ENCODE measurements at places on chromosomes 5 and 9. TPM values are rescaled to one million over a fixed set of nuclear protein-coding genes. Genes with fewer than 3 reads are reported as not detected.

SLC46A2 gene
- not detected for total RNA-seq

C1QTNF2 gene
- total RNA-seq: 0.48 TPM

TLX3 gene
- not detected for total RNA-seq

CLIC3 gene
- not detected for total RNA-seq

C9orf153 gene
- total RNA-seq: 0.66 TPM

PCDHGC4 gene
- 2.6 TPM for total RNA-seq

- peaks cover 27% of the 10 kb centered on the region for H3K4me1 ChIP-seq
- H3K27me3 ChIP-seq: peaks cover 17% of the 10 kb centered on the region
- no peak overlapping the region for H3K4me3 ChIP-seq
- no peak overlapping the region for H3K27ac ChIP-seq
- H3K36me3 ChIP-seq: no peaks in the 10 kb centered on the region
- DNase-seq: no peak
These were observed 1.3 kb downstream of the PRDM12 start for GRCh38 chr9:130665431-130666392.

DNA sequence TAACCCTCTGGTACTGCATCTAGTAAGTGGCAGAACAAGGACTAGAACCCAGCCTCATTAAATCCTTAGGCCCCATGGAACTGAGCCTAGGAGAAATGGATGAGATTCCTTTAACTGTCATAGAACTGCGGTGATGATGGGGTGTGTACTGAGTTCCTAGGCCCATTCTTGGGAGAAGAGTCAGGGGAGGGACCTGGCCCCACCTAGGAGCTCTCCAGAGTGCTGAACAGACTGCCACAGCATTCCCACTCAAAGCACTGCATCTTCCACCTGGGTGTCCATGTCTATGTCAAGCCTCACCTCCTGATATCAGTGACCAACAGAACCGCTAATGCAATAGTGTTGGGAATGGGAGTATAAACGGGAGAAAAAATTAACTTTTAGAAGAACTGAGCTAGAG, 36.6 kb downstream of the TTLL11 start:
- H3K27me3 ChIP-seq: no peaks in the 10 kb centered on the region
- DNase-seq: no peak
- H3K4me1 ChIP-seq: no peaks in the 10 kb centered on the region
- no peaks in the 10 kb centered on the region for H3K36me3 ChIP-seq
- no peak overlapping the region for H3K27ac ChIP-seq

DNA sequence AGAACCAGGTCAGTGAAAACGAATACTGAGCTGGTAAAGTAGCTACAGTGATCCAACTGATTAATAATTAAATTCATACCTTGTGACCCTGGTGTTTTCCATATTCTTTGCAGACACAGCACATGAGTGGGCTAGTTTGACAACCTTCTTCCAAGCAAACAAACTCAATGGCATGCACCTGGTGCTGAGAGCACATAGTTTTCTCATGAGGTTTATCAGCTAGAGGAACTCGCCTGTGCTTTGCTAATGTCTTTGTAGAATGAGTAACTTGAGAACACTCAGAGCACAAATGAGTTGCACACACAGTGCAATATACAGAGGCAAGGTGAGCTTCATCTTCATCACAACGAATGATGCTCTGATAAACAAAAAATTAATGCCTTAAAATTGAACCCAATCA, 12.6 kb downstream of the TRIM23 start:
- H3K4me3 ChIP-seq: no peak overlapping the region
- no peak overlapping the region for H3K27ac ChIP-seq
- no peak for DNase-seq
- peaks cover 17% of the 10 kb centered on the region for H3K36me3 ChIP-seq
- H3K27me3 ChIP-seq: no peaks in the 10 kb centered on the region

DNA sequence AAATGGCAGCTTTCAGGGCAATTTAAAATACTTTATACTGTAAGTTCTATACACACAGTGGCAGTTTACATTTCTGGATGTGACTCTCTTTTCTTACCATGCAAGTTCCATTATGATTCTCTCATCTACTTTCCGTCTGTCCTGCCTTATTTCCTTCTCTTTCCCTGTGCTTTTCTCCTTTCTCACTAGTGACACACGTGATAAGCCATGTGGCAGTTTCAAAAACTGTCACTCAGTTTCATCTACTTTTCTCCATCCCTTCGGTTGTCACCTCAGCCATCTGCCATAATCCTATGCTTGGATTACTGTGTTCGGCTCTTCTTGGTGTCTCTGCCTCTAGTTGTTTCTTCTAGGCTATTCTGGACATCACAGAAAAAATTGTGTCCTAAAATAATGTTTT, 46.8 kb upstream of the ATG10 start:
- H3K4me1 ChIP-seq: no peaks in the 10 kb centered on the region
- H3K4me3 ChIP-seq: no peak overlapping the region
- no peaks in the 10 kb centered on the region for H3K27me3 ChIP-seq
- no peaks in the 10 kb centered on the region for H3K36me3 ChIP-seq
- H3K27ac ChIP-seq: no peak overlapping the region

DNA sequence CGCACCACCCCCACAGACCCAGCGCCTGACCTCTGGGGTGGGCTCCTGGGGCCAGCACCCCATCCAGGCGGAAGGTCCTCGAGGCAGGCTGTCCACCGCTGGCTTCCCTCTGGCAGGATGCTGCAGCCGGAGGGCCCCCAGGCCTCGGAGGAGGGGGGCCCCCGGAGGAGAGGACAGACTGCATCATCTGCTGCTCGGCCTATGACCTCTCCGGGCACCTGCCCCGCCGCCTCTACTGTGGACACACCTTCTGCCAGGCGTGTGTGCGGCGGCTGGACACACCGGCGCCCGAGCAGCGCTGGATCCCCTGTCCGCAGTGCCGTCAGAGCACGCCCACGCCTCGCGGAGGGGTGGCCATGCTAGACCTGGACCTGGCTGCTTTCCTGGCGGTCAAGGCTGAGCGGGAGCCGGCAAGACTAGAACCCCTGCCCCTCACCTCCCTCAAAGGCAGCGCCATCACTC, 1.2 kb downstream of the RNF224 start:
- H3K4me1 ChIP-seq: peaks cover 7% of the 10 kb centered on the region
- H3K27me3 ChIP-seq: peaks cover 9% of the 10 kb centered on the region
- H3K36me3 ChIP-seq: no peaks in the 10 kb centered on the region
- H3K27ac ChIP-seq: no peak overlapping the region

DNA sequence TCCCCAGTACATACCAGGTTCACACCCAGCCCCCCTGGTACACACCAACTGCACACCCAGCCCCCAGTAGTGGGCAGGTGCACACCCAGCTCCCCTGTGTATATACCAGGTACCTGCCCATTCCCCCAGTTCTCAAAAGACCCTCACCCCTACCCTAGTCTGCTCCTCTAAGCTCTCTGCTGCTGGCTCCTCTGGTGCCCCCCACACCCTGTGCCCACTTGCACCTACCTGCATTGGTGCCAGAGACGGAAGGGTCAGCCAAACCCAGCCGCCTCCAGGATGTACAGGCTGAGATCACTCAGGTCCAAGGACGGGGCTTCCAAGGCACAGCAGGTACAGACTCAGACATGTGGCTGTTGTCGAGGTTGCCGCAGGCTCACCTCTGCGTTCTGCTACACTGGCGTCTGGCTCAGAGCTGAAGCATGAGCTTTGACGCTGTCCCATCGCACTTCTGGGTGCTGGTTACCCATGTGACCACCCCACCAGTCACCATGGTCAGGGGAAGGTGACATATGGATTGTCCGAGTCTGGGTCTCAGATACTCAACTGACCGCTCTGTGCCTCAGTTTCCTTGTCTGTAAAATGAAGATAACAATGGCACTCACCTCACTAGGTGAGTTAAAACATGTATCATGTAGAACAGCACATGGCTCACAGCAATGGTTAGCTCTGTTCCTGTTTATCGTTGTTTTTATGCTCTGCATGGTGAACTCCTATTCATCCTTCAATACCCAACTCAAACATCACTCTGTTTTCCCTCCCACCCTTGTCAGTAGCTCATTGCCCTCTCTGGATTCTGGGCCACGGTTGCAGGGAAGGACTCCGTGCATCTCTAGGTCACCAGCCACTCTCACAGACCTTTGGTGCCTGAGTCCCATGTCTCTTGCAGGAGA, 45.3 kb upstream of the SUSD3 start:
- no peaks in the 10 kb centered on the region for H3K27me3 ChIP-seq
- DNase-seq: no peak
- H3K4me1 ChIP-seq: no peaks in the 10 kb centered on the region
- no peak overlapping the region for H3K27ac ChIP-seq
- H3K4me3 ChIP-seq: no peak overlapping the region

DNA sequence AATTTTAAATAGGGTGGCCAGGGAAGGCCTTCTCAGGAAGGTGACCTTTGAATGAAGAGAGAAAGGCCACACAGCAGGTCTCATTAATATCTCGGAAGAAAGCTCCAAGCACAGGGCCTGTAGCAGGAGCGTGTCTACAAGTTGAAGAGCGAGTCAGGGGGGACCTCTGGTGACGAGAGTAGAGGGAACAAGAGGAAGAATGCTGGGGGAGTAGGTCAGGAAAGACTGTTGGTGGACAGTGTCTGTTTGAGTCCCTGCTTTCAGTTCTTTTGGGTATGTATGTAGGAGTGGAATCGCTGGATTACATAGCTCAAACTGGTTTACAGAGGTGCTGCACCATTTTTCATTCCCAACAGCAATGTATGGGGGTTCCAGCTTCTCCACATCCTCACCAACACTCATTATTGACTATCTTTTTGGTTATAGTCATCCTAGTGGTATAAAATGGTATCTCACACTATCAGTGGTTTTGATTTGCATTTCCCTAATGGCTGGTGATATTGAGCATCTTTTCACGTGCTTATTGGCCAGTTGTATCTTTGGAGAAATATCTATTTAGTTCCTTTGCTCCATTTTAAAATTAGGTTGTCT, 55.8 kb downstream of the NUP214 start:
- H3K36me3 ChIP-seq: no peaks in the 10 kb centered on the region
- no peak for DNase-seq
- H3K4me3 ChIP-seq: no peak overlapping the region
- no peaks in the 10 kb centered on the region for H3K27me3 ChIP-seq

DNA sequence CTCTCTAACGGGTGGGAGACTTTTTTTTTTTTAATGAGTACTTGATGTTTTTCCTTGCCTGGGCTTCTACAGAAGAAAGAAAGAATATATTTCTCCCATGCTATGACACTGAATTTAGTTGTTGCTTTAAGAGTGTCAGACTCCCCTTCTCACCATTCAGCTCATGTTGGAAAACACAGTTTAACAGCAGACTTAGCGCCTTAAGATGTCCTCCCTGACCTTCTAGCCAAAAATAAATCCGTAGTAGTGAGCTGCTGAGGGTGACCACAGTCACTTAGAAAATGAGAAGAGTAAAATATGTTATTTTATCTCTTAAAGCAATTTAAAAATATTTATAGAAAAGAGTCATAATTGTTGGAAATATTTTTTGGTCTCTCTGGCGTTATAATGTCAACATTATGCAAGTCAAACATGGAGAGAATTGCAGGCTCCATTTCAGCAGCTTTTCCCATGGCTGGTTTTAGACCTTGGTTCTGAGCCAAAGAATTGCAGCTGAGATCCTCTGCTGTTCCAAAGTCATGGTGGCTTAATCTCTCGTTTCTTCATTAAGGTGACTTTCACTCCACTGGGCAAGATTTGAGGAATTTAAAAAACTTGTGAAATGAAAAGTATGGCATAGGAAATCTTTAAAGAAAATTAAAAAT, 143.5 kb downstream of the GHR start:
- DNase-seq: no peak
- no peak overlapping the region for H3K4me3 ChIP-seq
- H3K4me1 ChIP-seq: peaks cover 3% of the 10 kb centered on the region
- no peak overlapping the region for H3K27ac ChIP-seq

- no peaks in the 10 kb centered on the region for H3K27me3 ChIP-seq
- DNase-seq: no peak
- H3K36me3 ChIP-seq: peaks cover 10% of the 10 kb centered on the region
- peaks cover 13% of the 10 kb centered on the region for H3K4me1 ChIP-seq
- peak overlapping the region; percentile 99 for H3K27ac ChIP-seq
These were observed 4.3 kb downstream of the TLN1 start for GRCh38 chr9:35727676-35728040.

DNA sequence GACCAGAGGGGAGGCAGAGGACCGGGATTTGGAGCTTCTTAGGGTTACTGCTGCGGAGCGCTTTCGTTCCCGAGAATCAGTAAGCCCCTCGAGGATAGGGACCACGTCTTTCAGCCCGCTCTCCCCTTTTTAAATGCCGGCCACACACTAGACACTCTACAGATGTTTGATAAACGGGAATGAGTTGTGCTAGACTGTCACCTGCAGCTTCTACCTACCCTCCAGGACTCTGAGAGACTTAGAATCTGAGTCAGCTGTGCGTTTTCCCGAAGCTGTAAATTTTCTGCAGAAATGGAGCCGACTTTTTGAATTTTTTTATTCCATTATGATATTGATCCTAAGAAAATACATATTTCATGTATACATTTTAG, 670 bp downstream of the CCDC171 start:
- no peaks in the 10 kb centered on the region for H3K27me3 ChIP-seq
- DNase-seq: no peak

GRCh38 chr5:3350781-3351180, 244.9 kb upstream of the IRX1 start:
- no peak overlapping the region for H3K27ac ChIP-seq
- H3K4me1 ChIP-seq: no peaks in the 10 kb centered on the region
- H3K4me3 ChIP-seq: no peak overlapping the region
- no peaks in the 10 kb centered on the region for H3K27me3 ChIP-seq
- DNase-seq: no peak

DNA sequence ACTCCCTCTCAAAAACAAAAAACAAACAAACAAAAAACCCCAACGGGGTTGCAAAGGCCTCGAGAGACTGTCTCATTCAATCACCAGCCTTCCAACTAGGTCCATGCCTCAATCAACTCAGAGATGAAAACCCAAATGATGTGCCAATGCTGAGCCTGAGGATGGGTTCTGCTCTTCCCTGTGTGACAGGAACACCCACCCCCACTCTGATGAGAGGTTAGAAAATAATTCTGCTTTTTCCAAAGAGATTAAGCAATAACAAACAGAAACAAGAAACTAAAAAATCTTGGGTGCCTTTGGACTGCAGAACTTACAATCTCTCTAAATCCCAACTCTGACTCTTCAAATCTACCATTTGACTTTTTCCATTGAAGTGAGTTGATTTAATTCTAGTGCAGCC, 25.5 kb upstream of the FBP1 start:
- no peaks in the 10 kb centered on the region for H3K36me3 ChIP-seq
- H3K4me3 ChIP-seq: no peak overlapping the region
- no peaks in the 10 kb centered on the region for H3K27me3 ChIP-seq
- H3K27ac ChIP-seq: no peak overlapping the region
- DNase-seq: no peak

GRCh38 chr5:181221105-181221791, 1.8 kb upstream of the TRIM41 start:
- H3K4me1 ChIP-seq: peaks cover 5% of the 10 kb centered on the region
- no peaks in the 10 kb centered on the region for H3K36me3 ChIP-seq
- peak; percentile 45 for DNase-seq
- peak overlapping the region; percentile 85 for H3K4me3 ChIP-seq
- H3K27ac ChIP-seq: peak overlapping the region; percentile 94
- no peaks in the 10 kb centered on the region for H3K27me3 ChIP-seq

DNA sequence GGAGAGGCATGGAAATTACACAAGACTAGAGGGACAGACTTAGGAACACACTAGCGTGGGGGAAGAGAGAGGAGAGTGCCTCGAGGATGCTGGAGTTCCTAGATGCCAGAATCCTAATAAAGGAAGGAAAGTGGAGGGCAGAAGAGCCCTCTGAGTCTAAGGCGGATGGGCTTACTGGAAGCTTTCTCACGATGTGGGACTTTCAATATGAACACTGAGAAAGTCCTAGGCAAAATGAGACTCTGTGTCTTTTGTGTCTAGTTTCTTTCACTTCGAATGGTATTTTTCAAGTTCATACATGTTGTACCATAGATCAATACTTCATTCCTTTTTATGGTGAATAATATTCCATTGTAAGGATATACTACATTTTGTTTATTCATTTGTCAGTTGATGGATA, 239.4 kb downstream of the NSG2 start:
- H3K27ac ChIP-seq: no peak overlapping the region
- no peak overlapping the region for H3K4me3 ChIP-seq
- H3K36me3 ChIP-seq: no peaks in the 10 kb centered on the region
- H3K4me1 ChIP-seq: no peaks in the 10 kb centered on the region
- H3K27me3 ChIP-seq: no peaks in the 10 kb centered on the region

Data from breast epithelium (tissue), 4 donors.